ENCODE measurements at places on chromosomes 2 and 18.

- DNase-seq: no peak
Measured at GRCh38 chr2:232700154-232700553, 3.0 kb downstream of the GIGYF2 start.

GRCh38 chr2:165009466-165009865 lies 54.1 kb upstream of the SLC38A11 start:
- DNase-seq: no peak

GRCh38 chr2:146576339-146577111 lies 1268.3 kb upstream of the ACVR2A start:
- DNase-seq: no peak

GRCh38 chr2:109342256-109342850 lies 213.3 kb downstream of the SH3RF3 start:
- DNase-seq: no peak

DNA sequence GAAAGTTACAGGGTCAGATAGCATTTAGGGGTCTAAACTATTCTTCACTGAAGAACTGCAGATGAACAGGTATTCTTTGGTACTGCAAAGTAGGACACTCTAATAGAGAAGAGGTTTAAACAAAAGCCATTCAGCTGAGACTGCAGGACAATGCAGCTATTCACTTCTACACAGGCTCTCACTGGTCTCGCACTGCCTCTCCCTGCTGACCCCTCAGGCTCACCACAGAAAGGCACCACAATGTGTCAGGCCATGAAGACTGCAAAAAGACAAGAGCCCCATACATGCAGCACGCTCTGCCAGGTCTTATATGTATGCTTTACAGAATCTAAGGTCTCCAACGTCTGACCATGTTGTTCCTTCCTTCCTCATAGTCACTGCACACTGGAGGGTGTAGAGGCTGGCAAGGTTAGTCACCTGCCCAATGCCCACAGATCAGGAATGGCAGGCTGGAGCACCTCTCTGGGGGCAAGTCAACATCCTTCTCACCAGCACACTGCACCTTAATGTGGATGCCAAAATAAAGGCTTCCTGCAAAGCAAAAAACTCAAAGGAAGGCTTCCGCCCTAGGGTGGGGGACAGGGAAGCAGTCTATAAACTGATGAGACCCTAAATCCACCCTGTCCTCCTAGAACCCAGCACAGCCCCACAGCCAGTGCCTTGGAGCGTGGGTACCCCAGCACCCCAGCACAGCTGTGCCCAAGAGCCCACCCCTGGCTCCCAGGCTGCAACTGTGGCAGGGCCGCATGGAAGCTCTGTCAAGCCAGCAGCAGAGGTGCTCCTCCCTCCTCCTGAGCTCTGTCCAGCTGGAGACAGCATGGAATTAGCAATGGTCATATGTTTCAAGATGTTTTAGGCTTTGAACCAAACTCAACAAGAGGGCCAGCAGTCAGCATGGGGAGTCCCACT lies 10.7 kb upstream of the RNU4ATAC start:
- DNase-seq: peak; percentile 67

DNA sequence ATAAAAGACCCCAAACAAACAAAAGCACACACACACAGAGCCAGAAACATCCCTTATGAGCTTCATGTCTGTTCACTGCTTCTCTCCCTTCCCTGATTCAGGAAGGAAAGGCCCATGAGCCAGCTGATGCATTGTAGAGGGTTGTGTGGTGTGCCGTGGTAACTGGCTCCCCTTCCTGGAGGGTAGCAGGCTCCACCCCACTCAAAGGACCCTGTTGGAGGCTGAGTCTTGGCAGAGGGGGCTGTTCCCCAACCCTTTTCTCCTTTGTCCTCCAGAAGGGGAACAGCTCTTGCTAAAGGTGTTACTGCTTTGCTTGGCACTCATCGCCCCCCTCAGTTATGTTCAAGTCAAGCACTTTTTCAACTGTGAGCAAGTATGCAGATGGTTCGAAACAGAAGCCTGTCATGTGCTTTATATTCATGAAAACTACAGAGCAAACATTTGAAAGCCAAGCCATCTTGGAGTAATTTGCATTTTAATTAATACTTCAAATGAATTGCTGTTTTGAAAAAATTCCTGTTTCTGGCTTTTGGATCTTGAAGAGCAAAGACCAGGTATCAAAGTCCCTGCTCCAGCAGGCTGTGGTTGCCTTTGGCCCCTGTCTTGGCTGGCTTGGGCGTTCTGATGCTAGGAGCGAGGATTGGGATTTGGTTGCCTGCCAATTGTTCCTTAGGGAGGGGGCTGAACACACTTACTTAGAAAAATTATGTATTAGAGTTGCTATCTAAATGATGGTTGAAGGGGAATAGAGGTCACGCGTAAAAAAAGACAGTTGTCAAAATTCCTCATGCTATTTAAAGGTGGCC lies 267.8 kb downstream of the TSN start:
- DNase-seq: no peak

DNA sequence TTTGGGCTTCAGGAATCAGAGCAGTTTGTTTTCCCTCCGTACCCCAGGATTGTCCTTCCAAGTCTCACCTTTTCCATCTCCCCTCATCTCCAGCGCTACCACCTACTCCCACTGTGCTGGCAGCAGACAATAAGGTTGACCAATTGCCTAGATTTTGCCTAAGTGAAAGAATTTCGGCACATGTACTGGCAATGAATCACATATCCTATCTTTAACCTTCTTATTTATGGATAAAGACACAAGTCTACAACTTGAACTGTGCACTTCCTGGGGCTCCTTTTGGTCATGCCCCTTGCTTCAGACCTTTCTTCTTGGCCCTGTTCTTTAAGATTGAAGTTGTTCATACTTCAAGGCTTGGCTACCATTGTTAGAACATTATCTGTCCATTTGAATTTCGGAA lies 71.4 kb downstream of the KCMF1 start:
- DNase-seq: no peak

DNA sequence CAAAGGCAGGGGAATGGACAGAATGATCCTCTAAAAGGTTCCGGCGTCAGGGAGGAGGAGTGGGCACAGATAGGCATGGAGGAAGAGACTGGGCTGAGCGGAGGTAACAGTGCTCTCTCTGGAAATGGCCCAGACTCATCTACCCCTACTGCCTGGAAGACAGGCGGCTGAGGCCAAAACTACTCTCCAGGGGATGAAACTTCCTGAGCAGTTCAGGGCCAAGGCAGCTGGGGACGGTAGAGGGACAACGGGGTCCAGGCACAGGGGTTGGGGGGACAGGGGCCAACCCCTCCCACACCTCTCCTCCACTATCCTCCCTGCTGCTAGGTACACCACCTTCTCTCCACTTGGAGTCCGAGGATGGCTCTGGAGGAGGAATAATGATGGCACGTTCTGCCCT lies 94.3 kb downstream of the TNS1 start:
- no peak for DNase-seq

- peak; percentile 36 for DNase-seq
Measured at GRCh38 chr2:3423492-3424170, 44.1 kb downstream of the TRAPPC12 start.

- no peak for DNase-seq
Measured at GRCh38 chr2:9294764-9295163, 88.2 kb downstream of the ASAP2 start.

DNA sequence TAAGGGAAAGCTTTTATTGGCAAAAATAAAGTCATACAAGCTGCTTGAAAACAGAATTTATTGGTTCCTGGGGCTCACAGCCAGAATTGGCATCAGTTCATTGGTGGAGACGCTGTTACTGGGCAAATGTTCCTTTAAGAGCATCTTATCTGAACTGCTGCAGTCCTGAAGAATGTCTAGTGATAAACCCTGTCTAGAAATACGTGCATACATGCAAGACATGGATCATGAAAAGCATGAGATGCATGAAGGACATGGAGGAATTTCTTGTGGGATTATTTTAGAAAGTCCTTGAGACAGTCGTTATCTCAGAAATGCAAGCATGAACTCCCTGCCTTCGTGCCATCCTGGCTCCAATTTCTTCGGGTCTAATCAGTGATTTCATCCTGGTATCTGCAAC lies 32.5 kb upstream of the FHOD3 start:
- no peak for DNase-seq

- no peak for DNase-seq
Measured at GRCh38 chr2:136135921-136136906, 18.3 kb upstream of the CXCR4 start.

DNA sequence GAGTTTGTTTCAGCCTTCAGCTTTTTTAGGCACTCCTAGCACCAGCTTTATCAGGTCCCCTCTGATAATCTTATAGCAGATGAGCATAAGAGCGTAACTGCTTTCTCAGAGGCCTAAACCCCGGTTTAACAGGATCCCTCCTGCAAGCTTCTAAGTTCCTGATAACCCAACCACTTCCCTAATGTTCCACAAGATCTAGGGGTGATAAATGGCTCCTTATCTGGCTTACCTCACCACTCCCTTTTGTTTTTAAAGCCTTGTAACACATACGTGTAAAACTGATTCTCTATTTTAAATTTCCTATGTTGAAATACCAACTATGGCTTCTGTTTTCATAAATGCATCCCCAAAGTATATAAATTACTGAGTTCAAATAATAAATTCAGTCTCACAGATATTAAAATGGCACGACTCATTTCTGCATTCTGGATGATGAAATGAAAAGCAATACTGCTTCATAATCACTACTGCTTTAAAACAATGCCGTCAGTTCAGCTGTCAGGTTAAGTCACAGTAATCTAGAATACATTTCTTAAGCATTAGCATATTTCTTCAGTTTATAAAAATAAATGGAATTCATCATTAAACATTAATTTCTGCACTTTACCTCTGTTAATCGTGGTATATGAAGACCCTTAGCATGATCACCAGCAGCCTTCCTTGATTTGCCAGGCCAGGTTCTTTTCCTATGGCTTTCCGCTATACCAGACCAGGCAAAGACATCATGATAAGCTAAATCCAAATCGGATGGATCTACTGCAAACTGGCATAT lies 126.3 kb downstream of the C2orf74 start:
- no peak for DNase-seq

DNA sequence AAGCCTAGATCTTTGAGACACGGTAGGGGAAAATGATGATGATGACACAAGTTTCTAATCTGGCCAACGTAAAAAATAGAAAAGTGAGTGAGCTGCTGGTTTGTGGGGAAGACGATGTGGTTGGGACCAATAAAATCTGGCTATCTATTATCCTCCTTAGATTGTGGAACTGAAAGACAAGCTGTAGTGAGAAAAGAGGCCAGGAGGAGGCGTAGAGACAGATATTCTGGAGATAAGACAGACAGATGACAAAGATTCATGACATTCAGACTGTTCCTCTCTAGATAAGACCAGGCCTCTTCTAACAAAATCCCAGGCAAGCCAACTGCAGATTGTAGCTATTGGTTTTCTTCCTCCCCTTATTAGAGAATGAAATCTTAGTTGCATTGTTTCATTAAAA lies 376.3 kb upstream of the UBE2E3 start:
- DNase-seq: no peak

GRCh38 chr2:226310146-226310545 lies 489.5 kb downstream of the IRS1 start:
- DNase-seq: no peak

DNA sequence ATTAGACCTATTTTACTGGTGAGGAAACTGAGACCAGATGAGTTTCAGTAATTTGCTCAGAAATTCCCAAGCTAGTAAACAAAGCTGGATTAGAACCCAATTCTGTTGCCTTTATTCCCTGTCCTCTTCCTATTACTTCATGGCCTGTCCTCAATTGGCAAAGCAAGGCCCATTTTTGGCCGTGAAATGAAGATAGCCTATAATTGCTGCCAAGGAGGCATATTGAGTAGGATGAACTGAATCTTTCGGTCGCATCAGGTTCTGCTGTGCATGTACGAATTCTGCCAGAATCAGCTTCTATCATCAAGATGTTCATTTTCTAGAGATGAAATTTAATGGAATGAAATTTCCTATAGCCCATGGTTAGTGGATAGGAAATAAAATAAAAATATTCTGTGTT lies 1485.2 kb upstream of the PIK3C3 start:
- no peak for DNase-seq

DNA sequence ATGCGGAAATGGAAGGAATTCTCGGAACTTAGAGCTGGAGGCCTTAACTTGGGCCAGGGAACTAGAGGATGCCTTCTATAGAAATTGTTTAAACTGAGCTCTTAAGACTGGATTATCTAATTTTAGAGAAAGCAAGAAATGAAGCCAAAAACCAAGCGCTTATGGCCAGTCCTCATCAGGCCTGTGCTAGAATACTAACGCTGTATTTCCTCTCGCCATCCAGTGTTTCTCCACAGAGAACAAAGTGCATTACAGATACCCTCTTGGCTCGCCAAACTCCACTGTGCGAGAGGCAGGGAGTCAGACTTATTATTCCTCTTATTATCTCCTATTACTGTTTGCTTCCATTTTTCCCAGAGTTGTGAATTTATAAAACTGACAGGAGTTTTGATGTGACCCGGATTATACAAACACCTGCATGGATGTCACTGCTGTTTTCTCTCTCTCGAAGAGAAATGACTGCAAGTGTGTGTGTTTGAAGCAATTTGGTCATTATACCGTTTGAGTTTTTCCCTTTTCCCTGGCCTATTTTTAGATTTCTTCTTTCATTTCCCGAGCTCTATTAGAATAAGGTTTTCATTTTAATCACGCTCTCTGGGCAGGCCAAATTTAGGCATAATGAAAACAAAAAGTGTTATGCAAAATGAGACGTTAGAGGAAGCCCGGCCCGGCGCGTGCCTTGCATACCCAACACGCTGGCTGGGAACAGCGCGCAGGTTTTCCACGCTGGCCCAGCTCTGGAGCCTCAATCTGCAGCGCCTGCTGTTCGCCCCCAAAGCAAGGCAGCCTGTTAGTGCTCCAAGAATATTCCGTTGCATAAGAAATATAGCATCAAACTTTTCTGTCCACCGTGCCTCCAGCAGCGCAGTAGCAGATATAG lies 103.3 kb downstream of the ALK start:
- DNase-seq: peak; percentile 29

GRCh38 chr2:19648583-19648982 lies 253.2 kb downstream of the TTC32 start:
- no peak for DNase-seq

GRCh38 chr2:102473020-102473419 lies at the start of gene SLC9A4:
Gene SLC9A4 (plus strand): TSS chr2:102473226. CDS start chr2:102473760, 534 bp downstream.
- no peak for DNase-seq

DNA sequence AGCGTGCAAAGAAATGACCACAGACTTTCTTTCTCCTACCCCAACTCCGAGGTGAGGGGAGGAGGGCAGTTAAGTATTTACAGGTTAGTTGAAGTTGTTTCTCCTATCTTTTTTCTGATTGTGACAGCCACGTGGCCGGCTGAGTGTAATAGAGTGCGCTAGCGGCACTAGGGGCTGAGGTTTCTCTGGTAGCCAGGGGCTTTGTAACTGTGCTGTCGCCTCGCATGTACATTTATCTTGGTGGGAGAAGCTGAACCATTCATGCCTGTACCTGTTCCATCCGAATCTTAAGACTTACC lies 214.1 kb upstream of the STON1 start:
- DNase-seq: peak; percentile 14

DNA sequence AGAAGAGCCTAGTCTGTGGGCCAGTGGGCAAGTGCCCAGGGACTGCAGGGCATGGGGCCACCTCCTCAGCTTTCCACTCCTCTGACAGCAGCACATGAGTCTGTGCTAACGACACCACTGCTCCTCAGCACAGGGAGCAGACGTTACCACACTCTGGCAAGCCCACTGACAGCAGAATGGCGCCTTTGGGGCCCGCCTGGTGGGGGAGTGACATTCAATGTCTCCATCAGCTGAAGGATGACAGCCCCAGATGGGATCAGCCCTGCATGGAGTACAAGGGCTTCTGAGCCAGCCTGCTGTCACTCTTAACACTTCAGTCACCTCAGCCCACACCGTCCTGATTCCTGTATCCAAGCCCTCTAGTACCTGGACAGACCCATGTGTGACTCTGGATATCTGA lies 149.4 kb upstream of the SMAD2 start:
- DNase-seq: no peak

Data from substantia nigra (tissue), 51 donors.